GM23338 (cell line): ENCODE measurements at places on chromosomes 11 and 22. TPM values are rescaled to one million over a fixed set of nuclear protein-coding genes. Genes with fewer than 3 reads are reported as not detected.
A peak's percentile ranks its signal among the peaks of the same experiment; 100 is the strongest.

- no peak for DNase-seq
Observed at GRCh38 chr11:66970371-66970806, 4.7 kb upstream of the C11orf86 start.

DNA sequence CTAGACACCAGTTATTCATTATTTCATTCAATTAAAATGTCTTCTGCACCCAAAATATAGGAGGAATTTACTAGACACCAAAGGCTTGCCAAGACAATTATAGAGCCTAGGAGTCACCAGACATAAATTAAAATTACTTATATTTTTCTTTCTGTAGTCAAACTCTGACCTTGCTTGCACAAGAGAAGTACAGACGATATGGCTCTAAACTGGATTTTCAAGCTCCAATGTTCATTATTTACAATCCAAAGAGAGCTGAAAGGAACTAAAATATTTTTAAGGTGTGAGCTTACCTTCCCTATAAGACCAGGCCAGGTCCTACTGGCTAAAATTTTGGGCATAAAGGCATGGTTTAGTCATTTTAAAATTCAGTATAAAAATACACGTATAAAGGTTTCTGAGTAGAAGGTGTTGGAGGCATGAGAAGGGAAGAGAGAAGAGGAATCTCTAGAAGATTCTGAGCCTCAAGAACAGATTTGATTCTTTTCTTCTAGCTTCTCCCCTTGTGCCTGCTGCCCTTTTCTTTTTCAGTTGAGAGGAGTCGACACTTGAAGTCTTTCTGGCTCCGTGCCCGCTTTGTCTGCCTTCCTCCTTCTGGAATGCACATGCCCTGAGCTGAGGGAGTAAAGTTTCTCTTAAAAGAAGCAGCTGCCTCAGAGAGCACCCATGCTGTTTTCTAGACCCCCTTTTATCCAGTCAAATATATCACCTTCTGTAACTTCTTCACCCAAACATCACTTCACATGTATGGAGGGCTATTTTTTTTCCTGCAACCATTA lies 13.5 kb downstream of the C11orf97 start:
- DNase-seq, result peak; percentile 14

DNA sequence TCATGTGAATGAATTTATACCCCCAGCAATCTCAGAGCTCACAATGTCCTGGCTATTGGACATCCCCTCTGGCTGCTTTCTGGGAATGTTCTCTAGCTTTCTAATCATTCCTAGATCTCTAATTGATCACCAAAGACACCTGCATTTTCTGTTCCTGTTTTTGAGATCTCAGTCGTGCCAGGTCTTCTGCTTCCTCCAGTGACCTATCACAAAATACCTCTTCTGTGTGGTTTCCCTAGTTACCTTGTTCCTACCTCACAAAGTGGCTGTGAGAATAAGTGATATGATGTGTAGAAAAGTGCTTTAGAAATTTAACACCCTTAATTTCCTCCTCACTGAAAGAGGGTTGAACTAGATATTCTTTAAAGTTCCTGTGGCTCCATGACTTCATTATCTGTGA lies 92.2 kb downstream of the LUZP2 start:
- no peak for DNase-seq

DNA sequence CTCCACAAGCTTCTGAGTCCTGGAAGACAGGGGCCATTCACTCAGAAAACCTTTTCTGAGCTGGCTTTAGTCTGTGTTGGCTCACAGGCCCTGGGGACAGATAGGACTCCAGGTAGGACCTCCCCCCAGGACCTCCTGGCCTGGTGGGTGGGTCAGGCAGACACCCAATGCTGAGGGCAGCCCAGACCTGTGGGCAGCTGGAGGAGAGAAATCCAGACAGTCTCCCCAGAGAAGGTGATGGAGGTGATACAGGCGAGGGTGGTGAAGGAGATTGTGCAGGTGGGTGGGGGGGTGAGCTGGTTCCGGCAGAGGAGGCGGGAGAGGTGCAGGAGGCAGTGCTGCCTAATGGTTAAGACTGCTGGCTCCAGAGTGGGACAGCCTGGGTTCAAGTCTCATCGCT lies 15.6 kb downstream of the LRRC32 start:
- no peak for DNase-seq

DNA sequence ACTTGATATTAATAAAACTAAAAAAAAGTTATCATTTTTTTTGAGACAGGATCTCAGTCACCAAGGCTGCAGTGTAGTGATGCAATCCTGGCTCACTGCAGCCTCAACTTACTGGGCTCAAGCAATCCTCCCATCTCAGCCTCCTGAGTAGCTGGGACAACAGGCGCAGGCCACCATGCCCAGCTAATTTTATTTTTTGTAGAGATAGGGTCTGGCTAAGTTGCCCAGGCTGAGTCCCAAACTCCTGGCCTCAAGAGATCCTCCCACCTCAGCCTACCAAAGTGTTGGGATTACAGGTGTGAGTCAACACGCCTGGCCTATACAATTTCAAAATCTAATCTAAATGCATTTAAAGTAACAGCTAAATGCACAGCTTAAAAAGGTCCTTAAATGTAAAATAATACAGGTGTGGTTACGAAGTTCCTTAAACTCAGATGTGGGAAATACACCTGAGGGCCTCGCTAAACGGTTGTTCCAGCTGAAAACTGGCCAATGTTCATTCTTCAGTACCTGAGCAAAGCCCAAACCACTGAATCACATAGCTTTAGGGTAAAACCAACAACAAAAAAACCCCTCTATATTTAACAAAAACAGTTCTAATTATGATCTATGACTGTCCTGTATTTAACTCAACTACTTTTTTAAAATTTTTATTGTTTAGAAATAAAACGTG lies 11.8 kb downstream of the NAP1L4 start:
- no peak for DNase-seq

Gene AGBL2
- total RNA-seq, result 1.6 and 5.6 TPM in 2 replicates

Gene EXPH5
- total RNA-seq, result 8.4 and 12.6 TPM in 2 replicates

DNA sequence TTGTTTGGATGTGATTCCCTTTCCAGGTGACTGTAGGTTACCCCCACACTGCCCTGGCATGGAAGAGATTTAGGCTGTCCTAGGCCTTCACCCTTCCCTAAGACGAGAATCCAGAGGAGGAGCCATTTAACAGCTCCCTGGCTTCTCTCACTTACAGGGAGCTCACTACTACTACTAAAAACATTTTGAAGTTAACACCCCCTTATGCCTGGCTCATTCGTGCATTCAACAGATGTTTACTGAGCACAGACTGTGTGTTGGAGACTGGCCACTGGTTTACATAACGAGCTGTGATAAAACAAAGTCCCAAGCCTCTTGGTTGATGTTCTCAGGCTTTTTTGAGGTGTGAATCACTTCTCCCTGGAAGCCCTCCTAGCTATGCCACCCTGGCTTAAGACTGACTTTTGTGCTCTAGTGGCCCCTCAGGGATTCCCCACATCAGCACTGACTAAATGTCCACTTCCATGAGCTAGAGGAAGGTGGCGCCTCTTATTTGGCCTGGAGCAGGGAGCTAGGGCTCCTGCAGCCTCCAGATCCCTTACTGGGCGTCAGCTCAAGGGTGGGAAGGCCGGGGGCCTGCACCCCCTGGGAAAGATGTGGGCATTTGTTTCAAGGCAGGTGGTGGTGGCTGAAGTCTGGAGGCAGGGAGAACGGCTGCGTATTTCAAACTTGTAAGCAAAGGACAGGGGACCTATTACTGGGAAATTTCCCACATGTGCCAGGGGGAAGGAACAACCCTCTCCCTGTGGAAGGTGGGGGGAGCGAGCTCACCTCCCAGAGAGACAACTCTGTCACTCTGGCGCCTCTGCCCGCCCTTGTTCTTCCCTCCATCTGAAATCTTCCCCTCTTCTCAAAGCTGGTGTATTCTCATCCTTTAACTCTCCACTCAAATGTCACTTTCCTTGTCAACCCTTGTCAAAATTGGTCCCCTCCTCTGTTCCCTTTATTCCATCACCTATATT lies 19.4 kb upstream of the MALAT1 start:
- DNase-seq, result peak; percentile 83

- peak; percentile 67 for DNase-seq
Observed at GRCh38 chr22:37983860-37984791, at the start of gene SOX10. SOX10 (minus strand) TSS chr22:37984555; CDS start chr22:37983784, 771 bp downstream.

DNA sequence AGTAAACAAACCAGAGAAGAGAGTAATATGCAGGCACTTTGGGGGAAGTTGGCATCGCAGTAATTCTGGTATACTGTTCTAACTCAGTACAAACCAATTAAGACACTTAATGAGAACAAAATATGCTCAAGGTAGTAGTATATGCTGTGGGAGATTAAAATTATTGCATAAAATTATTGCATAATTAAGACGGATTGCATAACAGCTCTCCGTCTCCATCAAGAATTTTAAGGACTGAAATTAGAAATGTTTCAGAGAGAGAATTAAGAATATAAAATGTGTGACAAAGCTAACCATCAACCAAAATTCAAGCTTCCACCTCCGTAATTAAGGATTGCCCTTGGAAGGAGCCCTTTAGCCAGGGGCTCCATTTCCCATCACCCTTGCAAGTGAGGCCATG lies 428.5 kb downstream of the ETS1 start:
- no peak for DNase-seq

Gene FOLR3
- total RNA-seq, result not detected in 2 replicates

- peak; percentile 28 for DNase-seq
Observed at GRCh38 chr11:1260023-1260501, 37.2 kb downstream of the MUC5B start.

DNA sequence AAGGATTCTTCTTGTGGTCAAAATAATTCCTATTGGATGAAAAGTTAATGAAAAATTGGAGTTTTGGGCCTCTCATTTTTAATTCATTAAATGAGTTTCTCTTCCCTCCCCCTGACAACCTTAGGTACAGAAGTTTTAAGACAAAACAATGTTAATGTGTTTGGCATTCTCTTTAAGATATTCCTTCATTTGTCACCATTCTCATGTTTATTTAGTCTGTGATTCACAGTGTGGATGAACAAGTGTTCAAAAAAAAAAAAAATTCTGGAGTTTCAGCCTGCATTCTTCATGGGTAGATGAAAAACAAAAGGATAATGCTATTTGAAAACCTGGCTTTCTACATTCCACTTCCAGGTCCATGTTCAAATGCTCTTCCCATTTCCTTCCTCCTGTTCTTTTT lies 172.6 kb upstream of the LUZP2 start:
- peak; percentile 4 for DNase-seq

Gene CFAP68
- 9.9 and 15.8 TPM in 2 replicates for total RNA-seq

Gene RIMBP3C
- total RNA-seq, result 1.1 and 1.6 TPM in 2 replicates

- peak; percentile 87 for DNase-seq
Observed at GRCh38 chr11:122101625-122102291, 14.3 kb downstream of the BLID start.

DNA sequence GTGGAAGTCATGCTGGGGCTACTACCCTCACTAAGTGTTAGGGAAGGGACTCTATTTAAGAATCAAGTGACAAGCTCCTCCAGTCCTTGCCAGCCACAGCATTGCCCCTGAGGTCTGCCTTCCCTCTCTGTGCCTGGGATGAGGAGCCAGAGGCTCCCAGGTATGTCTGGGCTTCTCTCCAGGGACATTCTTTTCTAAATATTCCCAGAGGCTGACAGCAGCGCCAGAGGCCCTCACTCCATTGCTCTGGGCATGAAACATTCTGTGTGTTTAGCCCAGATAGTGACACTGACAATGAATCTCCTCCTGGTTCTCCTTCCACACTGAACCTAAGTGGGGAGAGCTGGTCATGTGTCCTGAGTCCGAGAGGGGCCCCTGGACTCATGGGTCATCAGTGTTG lies 2.2 kb downstream of the OR51E1 start:
- no peak for DNase-seq

Gene RASL10A
- total RNA-seq, result 0.54 and 3.0 TPM in 2 replicates

DNA sequence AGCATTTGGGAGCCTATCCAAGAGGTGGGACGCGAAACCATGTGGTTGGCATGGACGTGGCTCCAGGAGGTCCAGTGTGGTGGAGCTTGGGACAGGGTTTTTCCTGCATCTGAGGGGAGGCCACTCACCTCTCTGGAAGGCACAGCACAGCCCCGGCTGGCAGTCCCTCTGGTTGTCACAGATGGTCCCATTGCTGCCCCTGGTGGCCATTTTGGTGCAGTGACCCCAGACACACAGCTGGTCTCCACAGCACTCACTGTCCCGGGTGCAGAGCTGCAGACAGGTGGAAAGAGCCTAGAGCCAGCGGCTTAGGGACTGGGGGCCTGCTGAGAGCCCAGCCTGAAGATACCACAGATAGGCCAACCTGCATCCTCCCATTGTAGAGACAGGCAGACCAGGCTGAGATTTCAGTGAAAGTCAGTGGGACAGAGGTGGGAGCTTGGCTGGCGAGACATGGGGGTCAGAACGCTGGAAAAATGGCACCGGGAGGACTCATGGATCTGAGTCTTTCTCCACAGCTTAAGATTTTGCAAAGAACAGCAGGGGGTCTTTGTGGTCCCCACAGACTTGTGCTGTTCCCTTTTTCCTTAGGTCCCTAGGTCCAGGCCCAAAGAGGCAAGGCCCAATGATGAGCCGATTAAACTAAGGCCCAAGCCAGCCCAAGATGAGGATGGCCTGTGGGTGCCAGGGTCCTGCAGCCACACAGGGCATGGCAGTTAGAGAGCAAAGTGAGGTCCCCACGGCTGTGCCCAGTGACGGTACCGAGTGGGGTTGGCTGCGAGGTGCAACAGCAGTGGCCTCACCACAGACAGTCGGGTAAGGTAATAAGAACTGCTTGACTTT lies 41.4 kb downstream of the DKK3 start:
- peak; percentile 88 for DNase-seq

DNA sequence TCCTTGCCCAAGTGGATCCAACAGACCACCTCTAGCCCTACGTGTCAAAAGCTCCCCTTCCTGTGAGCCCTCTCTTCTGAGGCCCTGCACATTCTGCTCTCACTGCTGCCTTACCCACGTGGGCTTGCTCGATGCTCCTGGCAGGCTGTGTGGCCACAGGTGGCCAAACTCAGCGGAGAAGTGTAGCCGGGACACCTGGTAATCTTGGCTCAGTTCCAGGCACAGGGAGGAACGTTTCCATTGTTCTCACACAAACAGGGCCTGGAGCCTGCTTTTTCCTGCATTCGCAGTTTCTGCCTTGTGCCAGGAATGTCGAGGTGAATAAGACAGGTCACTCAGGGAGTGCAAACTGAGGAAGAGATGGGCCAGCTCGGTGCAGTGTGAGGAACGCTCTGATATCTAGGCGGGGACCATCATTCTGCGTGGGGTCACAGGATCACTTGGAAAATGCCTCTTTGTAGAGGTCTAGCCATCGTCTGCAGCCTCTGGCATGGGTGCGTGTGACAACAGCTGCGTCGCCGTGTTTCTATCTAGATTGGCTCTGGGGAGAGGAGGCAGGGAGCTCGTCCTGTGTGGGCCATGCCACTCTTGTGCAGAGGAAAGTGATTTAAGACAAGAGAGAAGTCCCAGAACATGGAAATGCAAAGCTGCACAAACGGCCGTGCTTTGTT lies 127.6 kb upstream of the PARVA start:
- DNase-seq, result no peak

- no peak for DNase-seq
Observed at GRCh38 chr11:61919705-61920631, 2.6 kb upstream of the RAB3IL1 start.

- no peak for DNase-seq
Observed at GRCh38 chr22:31957970-31958594, 13.7 kb downstream of the YWHAH start.

Gene UPK2
- total RNA-seq, result not detected in 2 replicates

DNA sequence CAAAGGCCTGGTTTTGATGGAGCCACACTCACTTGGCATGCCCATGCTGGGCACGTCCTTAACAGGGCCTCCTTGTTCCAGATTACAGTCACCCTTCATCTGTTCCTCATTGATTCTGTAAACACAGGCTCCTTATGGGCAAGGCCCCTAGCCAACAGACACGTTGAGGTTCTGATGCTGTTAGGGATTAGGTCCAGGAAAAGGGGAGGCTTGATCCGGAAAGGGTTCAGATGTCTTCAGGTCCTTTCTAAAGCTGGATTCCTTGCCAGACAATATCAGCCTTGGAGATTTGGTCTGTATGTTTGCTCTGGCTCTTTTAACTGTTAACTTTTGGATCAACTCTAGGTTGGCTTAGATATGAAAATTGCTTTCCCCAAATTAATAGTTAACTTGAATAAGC lies 46.9 kb upstream of the PRSS23 start:
- DNase-seq, result no peak
